Small intestine (tissue), 16 donors: ENCODE measurements at places on chromosomes 3 and 15. TPM values are rescaled to one million over a fixed set of nuclear protein-coding genes. Genes with fewer than 3 reads are reported as not detected.

DNA sequence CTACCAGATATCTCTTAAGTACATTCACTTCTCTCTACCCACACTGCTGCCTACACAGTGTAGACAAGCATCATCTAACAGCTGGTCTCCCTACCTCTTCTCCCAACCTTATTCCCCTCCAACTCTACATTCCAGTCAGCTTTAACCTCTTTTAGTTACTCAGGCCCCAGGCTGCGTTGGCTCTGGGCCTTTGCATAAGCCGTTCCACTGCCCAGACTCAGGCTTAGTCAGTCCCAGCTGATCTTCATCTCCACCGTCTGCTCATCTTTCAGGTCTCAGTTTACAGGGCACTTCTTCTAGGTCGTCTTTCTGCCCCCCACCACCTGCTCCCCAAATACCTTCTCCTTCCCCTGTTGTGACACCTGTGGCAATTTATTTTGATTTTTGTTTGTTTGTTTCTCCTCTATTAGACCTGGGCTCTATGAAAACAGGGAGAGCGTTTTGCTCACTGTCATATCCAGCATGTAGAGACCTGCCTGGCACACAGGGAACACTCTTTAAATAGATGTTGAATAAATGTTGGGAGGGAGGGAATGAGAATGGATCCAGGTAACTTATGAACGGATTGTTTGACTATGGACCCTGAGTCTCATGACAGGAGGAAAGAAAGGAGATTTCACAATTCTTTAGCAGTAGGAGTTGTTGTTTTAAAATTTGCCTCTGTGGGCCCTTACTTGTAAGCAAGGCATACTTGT, 11.1 kb downstream of the SLC27A2 start:
- H3K36me3 ChIP-seq, result no peaks in the 10 kb centered on the region
- no peak for DNase-seq
- peaks cover 7% of the 10 kb centered on the region for H3K4me1 ChIP-seq
- H3K27me3 ChIP-seq, result no peaks in the 10 kb centered on the region

- no peak overlapping the region for H3K27ac ChIP-seq
- DNase-seq, result peak; percentile 21
- no peaks in the 10 kb centered on the region for H3K27me3 ChIP-seq
- no peak overlapping the region for H3K4me3 ChIP-seq
Measured at GRCh38 chr15:32956006-32956405, 238.2 kb downstream of the GREM1 start.

TMIE gene
- polyA plus RNA-seq, result 0.22 TPM

- H3K27me3 ChIP-seq, result no peaks in the 10 kb centered on the region
- no peak overlapping the region for H3K27ac ChIP-seq
- H3K36me3 ChIP-seq, result peaks cover 10% of the 10 kb centered on the region
- no peaks in the 10 kb centered on the region for H3K4me1 ChIP-seq
- H3K4me3 ChIP-seq, result no peak overlapping the region
Measured at GRCh38 chr3:130955481-130955880, 61.6 kb downstream of the ATP2C1 start.

DNA sequence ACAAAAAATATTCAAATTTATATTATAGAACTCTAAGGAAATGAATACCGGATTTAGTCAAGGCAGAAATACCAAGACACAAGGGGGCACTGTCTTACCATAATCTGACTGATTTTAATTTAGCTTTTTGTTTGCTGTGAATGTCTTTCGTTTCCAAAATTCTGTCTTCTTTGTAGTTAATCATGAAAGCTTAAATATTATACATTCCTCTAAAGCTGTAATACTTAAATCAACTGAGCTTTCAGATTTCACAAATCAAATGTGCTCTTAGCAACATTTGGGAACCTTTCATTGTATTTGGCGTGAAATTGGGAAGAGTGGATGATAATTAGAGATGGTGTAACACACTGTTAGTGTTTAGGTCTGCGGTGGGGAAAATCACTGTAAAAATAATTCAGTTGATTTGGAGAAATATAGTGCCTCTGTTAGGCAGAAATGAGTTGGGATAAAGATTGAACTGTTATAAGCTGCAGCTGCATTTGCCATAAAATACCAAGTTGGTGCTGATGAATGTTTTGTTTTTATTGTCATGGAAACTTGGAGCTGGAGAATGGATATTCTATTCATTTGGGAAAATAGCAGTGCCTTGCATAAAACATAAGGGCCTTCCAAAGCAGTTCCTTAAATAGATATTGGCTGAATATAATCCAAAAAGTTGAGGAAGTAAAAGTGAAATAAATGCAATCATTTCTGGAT, 228.2 kb downstream of the TCF12 start:
- H3K36me3 ChIP-seq, result no peaks in the 10 kb centered on the region
- no peak overlapping the region for H3K27ac ChIP-seq
- DNase-seq, result peak; percentile 49
- no peaks in the 10 kb centered on the region for H3K4me1 ChIP-seq
- no peak overlapping the region for H3K4me3 ChIP-seq
- H3K27me3 ChIP-seq, result no peaks in the 10 kb centered on the region

CIB2 gene
- polyA plus RNA-seq, result 56.2 TPM

GRCh38 chr3:82015241-82015640, 253.8 kb upstream of the GBE1 start:
- no peak overlapping the region for H3K27ac ChIP-seq
- no peaks in the 10 kb centered on the region for H3K36me3 ChIP-seq
- DNase-seq, result no peak
- H3K4me3 ChIP-seq, result no peak overlapping the region
- no peaks in the 10 kb centered on the region for H3K27me3 ChIP-seq

DNA sequence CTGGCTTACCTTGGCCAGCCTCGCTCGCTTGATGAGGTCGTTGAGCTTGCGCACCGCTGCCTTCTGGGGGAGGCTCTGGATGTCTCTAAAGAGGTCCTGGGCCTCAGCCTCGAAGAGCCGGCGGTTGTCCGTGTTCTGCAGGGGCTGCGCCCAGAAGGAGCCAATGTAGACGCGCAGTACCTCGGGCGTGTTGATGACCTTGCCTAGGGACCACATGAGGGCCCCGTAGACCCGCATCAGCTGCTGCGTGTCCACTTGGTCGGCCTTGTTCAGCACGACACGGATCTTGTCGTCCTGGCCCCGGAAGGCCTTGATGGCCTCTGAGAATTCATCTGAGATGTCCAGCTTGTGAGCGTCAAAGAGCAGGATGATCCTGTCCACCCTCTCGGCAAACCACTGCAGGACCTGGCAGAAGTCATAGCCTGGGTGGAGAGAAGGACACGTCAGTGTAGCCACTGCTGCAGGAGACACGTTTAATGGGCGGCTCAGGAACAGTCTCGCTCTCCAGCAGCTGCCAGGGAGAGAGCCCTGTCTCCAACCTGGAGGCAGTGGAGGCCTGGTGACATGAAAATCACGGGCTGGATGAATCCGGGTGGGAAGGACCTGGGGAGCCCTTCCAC, 25.5 kb upstream of the SPTBN5 start:
- DNase-seq, result no peak
- H3K27me3 ChIP-seq, result no peaks in the 10 kb centered on the region
- peaks cover 29% of the 10 kb centered on the region for H3K4me1 ChIP-seq
- H3K4me3 ChIP-seq, result no peak overlapping the region
- peaks cover 30% of the 10 kb centered on the region for H3K36me3 ChIP-seq
- no peak overlapping the region for H3K27ac ChIP-seq

MYZAP gene
- polyA plus RNA-seq, result 31.8 TPM

GPR176 gene
- polyA plus RNA-seq, result 0.54 TPM

ADAMTSL3 gene
- polyA plus RNA-seq, result 0.22 TPM

ICE2 gene
- 6.9 TPM for polyA plus RNA-seq

USP13 gene
- polyA plus RNA-seq, result 0.81 TPM

MAP4 gene
- 74.2 TPM for polyA plus RNA-seq

DNA sequence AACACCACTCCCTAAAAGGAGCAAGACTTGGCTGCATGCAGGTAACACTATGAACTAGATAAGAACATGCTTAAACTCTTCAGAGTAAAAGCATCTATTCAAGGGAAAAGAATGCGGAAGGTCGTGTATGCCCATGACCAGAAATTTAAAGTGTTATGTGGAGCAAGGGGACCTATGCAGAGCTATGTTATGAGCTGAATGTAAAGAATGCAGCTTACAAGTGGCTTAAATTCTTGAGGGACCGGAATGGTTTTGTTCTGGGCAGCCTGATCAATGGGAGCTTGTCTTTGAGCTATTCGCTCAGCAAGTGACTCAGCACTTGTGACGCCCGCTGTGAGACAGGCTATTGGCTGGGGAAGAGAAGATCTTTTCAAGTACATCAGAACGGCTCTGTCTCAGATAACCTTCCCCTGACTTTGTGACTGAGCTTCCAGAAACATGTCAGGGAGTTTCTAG, 367.5 kb upstream of the THBS1 start:
- H3K4me3 ChIP-seq, result no peak overlapping the region
- H3K27me3 ChIP-seq, result no peaks in the 10 kb centered on the region
- no peak for DNase-seq
- no peaks in the 10 kb centered on the region for H3K4me1 ChIP-seq

- H3K36me3 ChIP-seq, result no peaks in the 10 kb centered on the region
- H3K4me1 ChIP-seq, result peaks cover 8% of the 10 kb centered on the region
- H3K27me3 ChIP-seq, result no peaks in the 10 kb centered on the region
- no peak for DNase-seq
- H3K4me3 ChIP-seq, result no peak overlapping the region
Measured at GRCh38 chr3:149449799-149450198, 24.7 kb upstream of the TM4SF4 start.

MCF2L2 gene
- 1.3 TPM for polyA plus RNA-seq

DNA sequence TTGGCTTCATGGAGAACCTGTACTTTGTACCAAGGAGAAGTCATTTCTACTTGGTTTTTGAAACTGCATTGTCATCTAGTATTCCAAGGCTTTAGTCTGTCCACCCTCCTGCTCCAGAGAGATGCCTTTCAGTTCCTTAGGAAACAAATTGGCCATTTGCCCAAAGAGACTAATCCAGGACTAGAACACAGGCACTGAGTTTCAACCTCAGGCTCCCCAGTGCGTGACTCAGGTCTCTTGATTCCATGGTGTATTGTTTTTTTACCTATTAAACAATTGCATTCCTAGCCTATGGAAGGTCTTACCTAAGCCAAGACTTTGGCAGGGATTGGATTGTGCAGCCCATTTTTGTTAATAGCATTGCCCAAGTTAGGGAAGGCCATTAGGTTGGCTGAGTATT, 214.8 kb upstream of the CTDSPL start:
- no peak overlapping the region for H3K27ac ChIP-seq
- no peaks in the 10 kb centered on the region for H3K4me1 ChIP-seq
- no peak overlapping the region for H3K4me3 ChIP-seq
